ENCODE measurements at places on chromosomes 16 and 17. TPM values are rescaled to one million over a fixed set of nuclear protein-coding genes. Genes with fewer than 3 reads are reported as not detected.

KRTAP9-8 gene
- not detected for total RNA-seq

ALOX15B gene
- total RNA-seq: 0.60 TPM

P4HB gene
- 727 TPM for total RNA-seq

ZFP3 gene
- total RNA-seq: 1.1 TPM

FAM83G gene
- 34.4 TPM for total RNA-seq

TNFRSF13B gene
- not detected for total RNA-seq

KCNJ18 gene
- total RNA-seq: 0.07 TPM

SPNS2 gene
- total RNA-seq: 19.0 TPM

AKAP10 gene
- 22.8 TPM for total RNA-seq

SLC52A1 gene
- total RNA-seq: 0.74 TPM

DVL2 gene
- total RNA-seq: 41.9 TPM

CCL1 gene
- total RNA-seq: not detected

ASPA gene
- total RNA-seq: not detected

IGF2BP1 gene
- 75.0 TPM for total RNA-seq

TMEM114 gene
- not detected for total RNA-seq

HOXB4 gene
- total RNA-seq: 0.12 TPM

TPSB2 gene
- not detected for total RNA-seq

RCVRN gene
- total RNA-seq: not detected

KRTAP4-9 gene
- not detected for total RNA-seq

TBC1D16 gene
- total RNA-seq: 14.5 TPM

TEKT3 gene
- 0.10 TPM for total RNA-seq

NOL3 gene
- total RNA-seq: 108 TPM
